GM13976 (cell line): ENCODE measurements at places on chromosomes 2 and 18.
A peak's percentile ranks its signal among the peaks of the same experiment; 100 is the strongest.

- no peak for DNase-seq
These were observed 30.4 kb upstream of the RAB6D start for GRCh38 chr2:131394147-131394931.

- DNase-seq: no peak
These were observed 216.9 kb downstream of the MYO3B start for GRCh38 chr2:170394641-170395387.

DNA sequence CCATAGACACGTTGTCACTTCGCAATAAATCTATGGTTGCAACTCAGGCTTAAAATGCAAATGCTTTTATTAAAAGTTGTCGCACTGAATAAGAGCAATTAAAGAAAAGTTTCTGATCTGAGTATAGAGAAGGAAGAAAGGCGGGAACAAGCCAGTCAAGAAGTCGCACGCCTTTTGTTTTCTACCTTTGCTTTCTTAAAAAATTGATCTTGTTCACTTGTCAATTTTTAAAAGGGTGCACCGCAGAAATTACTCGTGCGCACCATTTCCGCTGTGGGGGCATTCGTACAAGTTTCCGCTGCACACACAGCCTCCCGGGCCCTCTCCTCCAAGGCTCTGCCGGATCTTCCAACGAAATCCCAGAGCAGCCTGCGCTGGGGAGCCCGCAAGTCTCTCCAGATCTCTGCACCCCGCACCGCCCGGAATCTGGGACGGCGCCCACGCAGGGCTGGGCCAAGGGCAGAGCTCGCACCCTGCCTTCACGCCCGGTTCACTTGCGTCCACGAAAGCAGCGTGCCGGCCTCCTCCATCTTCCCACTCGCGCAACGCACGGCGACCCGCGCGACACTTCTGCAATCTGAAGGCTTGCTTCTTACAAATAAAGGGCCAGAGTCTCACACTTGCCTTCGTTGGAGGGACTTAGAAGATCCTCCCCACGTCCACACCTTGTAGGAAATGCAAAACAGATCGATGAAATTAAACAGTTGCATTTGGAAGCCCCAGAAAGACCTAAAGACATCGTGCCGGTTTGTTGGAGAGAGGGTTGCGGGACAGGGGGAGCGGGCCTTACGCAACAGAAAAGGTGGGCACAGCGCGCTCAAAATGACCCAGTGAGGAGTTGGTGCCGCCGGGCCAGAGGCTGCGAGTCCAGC lies 2.6 kb upstream of the SALL3 start:
- DNase-seq: no peak

GRCh38 chr2:2688254-2688653 lies 357.2 kb upstream of the MYT1L start:
- DNase-seq: no peak

- no peak for DNase-seq
These were observed 10.2 kb upstream of the FAP start for GRCh38 chr2:162253435-162253834.

GRCh38 chr2:37920570-37920969 lies 4.5 kb upstream of the RMDN2 start:
- DNase-seq: no peak

- DNase-seq: no peak
These were observed 36.9 kb downstream of the RPL37A start for GRCh38 chr2:216535454-216535995.

- no peak for DNase-seq
These were observed 207.1 kb upstream of the SPOPL start for GRCh38 chr2:138294451-138294850.

GRCh38 chr2:118668431-118669424 lies 178.7 kb downstream of the EN1 start:
- DNase-seq: no peak

- DNase-seq: no peak
These were observed 144.2 kb upstream of the NABP1 start for GRCh38 chr2:191533693-191534180.

DNA sequence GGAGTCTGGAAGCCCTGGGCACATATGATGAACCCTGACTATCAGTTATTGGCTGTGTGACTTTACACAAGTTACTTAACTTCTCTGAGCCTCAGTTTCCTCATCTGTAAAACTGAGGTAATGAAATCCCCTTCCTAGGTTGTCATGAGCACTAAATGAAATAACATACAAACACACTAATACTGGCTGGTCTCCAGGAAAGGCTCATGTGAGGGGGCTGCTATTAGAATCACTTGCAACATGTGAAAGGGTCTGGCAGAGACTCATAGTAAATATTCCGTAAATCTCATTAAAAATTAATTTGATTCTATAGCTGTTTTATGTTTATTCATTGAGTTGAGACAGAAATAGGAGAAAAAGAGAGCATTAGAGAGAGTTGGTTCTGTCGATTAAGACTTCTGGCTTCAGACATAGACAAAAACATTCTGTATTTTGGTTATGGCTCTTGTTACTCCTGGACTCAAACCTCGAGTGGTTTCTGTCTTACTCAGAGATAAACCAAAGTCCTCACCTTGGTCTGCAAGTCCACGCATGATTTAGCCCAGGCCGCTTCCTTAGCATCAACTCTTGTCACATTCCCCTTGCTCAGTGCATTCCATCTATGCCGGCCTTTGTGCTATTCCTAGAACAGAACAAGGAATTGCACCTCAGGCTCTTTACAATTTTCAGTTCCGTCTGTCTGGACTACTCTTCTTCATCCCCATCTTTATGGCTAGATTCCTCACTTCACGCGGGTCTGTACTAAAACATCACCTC lies 139.1 kb downstream of the NXPH2 start:
- DNase-seq: no peak

DNA sequence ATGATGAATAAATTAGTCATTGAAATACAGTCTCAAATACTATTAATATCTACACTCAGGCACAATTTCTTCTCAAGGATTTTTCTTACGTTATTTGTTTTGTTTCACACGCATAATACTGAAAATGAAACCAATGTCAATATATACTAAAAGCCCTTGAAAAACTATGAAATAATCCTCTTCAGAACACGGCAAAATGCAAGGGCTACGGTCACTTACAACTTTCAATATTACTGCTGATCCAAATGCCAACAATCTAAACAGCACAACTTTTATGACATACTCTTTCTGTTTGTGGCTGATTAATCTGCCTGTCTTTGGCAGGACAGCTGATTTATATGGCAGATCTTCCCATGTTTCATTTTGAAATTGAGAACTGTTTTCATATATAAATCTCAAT lies 68.3 kb downstream of the LRPPRC start:
- peak; percentile 25 for DNase-seq

GRCh38 chr18:37156330-37156942 lies 327.5 kb downstream of the KIAA1328 start:
- DNase-seq: no peak

- DNase-seq: no peak
These were observed 5.3 kb downstream of the RNF138 start for GRCh38 chr18:32096946-32097345.

DNA sequence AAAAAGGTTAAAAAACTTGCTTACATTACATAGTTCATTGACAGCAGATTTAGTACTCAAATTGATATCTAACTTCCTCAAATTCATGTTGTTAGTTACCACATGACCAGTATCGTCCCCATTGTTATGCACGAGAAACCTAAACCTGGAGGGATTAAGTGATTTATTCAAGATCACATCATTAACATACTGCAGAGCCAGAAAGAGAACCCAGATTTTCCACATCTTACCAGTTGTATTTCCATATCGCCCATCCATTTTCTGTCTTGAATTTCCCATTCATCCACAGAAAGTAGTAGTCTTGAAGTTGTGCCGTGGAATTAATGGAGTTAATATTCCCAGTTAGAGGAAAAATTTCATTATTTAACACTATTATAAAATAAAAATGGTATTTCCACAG lies 512.0 kb downstream of the METTL4 start:
- DNase-seq: no peak

DNA sequence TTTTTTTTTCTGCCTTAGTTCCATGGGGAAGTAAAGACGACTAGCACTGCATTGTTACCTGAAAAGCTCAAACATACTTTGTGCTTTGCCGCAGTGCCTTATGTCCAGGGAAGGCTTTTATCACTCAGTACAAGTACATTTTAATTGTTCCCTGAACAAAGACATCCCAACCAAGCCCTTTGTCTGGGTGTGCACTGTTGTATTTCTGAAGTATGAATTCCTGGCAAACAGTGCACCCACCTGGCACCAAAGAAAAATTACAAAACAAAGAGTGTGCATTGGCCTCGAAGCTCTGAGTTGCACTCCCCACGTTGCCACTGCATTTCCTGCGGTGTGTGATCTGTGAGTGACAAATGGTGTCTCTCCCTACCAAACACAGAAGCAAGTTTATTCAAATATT lies 858.5 kb upstream of the PIK3C3 start:
- no peak for DNase-seq

- DNase-seq: no peak
These were observed 104.6 kb upstream of the EPHA4 start for GRCh38 chr2:221676566-221677172.

DNA sequence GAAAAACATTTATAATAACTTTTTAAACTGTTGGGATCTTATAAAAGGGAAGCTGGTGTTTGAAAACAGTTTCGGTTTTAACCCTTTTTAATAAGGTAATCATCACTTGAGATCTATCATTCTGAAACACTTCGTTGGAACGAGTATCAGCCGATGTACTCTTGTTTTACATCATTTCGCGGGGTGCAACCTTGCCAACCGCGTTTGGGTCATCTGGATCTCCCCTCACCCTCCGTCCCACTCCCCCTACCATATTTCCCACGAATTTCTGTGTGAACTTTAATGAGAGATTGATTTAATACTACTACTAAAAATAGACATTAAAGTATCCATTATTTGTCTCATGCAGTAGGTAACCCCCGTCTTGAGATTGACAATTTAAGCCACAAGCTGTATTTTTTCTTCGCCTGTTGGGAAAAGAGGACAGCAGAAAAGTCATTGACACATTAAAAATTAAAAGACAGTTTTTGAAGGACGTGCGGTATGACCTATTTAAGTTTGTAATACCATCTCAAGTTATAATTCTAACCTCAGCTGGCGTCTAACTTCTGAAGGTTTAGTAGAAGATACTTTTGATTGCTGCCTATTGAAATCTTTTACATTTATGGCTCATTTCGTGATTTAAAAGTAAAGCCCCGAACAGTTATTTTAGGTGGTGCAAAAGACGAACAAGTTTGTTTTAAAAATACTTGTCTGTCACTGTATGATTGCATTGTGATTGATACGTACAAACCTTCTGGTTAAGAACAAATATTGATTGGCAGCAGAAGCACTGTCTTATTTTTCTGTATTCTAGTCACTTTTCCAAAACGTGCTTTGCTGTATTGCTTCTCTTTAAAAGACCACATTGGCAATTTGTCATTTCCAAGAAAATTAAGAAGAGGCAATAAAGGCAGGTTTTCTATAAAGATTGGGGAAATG lies 1.5 kb downstream of the CREB1 start:
- peak; percentile 53 for DNase-seq

GRCh38 chr2:30860726-30861125 lies 53.5 kb upstream of the CAPN13 start:
- no peak for DNase-seq

- DNase-seq: peak; percentile 89
These were observed 129.6 kb upstream of the SLC1A4 start for GRCh38 chr2:64859312-64860212.

DNA sequence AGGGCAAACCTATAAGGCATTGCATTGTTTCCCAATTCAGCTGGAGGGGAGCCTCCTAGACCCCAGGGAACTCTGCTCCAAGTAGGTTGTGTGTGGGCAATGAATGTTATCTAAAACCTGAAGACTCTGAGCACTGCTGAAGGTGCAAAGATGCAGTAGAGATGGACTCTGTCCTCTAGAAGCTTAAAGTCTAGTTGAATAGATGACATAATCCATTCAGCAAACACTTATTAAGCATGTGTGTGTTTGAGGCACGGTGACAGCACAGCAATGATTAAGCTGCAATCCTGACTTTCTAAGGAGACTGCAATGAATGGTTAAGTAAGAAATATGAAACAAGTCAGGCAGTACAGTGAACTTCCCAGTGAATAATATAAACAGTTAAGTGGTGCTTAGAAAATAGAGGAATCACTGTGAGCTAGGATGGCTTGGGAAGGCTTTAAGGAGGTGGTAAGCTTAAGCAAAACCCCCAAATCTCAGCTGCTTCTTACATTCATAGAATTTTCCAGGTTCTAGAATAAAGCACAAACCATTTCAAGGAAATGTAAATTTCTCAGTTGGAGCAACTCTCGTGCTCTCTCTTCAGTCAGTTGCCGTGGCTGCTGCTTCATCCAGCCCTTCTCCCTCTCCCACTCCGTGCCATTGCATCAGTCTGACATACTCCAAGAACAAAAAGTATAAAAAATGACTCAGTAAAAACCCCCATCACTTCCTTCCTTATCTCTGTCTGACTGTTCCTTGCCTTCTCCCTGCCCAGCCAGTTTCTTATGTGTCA lies 19.1 kb downstream of the MXD1 start:
- no peak for DNase-seq

- DNase-seq: no peak
These were observed 21.3 kb upstream of the COPS8 start for GRCh38 chr2:237064203-237065070.

- no peak for DNase-seq
These were observed 11.4 kb upstream of the MAP3K20 start for GRCh38 chr2:173064151-173064805.

- no peak for DNase-seq
These were observed 19.5 kb downstream of the RALBP1 start for GRCh38 chr18:9494778-9495331.

- DNase-seq: no peak
These were observed 318.2 kb downstream of the TNS1 start for GRCh38 chr2:217684431-217685254.
